ENCODE measurements at places on chromosomes 11 and 22.

DNA sequence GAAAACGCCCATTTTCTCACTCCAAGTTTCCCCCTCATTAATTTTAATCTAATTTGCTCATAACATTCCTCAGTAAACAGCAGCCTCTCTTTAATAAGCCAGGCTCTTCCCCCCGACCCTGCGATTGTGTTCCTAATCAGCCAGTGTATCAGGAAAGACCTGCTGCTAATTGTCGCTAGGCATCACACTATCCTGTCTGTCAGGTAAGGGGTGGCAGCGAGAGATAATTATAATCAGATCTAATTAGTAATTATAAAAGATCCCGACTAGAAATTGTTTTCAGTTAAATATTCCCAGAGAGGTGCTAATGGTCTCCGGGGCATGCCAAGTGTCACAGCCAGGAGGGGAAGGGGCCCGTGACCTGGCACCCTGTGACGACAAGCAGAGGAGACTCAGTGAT is 142.8 kb downstream of the ST3GAL4 start:
- no peak overlapping the region for H3K27ac ChIP-seq
- no peak for DNase-seq
- H3K4me3 ChIP-seq: no peak overlapping the region
- no peaks in the 10 kb centered on the region for H3K36me3 ChIP-seq
- H3K4me1 ChIP-seq: no peaks in the 10 kb centered on the region

GRCh38 chr11:76836613-76837291 is 24.0 kb upstream of the ACER3 start:
- H3K4me3 ChIP-seq: no peak overlapping the region
- H3K36me3 ChIP-seq: no peaks in the 10 kb centered on the region
- no peaks in the 10 kb centered on the region for H3K4me1 ChIP-seq
- DNase-seq: no peak
- no peaks in the 10 kb centered on the region for H3K27me3 ChIP-seq

DNA sequence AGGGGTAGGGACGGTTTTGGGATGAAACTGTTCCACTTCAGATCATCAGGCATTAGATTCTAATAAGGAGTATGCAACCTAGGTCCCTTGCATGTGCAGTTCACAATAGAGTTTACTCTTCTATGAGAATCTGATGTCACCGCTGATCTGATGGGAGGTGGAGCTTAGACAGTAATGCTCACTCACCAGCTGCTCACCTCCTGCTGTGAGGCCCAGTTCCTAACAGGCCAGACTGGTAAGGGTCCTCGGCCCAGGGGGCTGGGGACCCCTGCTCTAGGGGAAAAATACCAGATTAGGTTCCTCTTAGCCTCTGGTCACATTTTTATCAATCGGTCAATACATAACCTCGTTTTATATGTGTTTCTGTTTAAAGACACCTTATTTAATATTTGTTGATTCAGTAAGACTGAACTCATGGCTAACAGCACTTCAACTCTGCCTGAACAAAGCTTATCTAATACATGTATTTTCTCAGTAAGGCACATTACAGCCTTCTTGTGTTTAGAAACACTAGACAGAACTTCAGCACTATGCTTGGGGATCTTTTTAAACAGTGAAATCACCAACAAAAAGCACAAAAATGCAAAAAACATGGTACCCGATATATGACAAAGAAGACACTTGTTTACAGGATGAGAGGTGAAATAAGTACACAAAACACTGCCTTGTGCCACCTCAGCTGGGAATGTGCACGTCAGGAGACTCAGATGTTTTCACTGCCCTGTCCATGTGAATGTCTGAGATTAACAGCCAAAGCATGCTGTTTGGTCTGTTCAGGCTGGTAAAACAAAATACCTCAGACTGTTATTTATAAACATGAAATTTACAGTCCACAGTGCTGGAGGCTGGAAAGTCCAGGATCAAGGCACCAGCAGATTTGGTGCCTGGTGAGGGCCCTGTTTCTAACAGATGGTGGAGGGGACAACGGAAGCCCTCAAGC is 107.5 kb downstream of the USP35 start:
- no peaks in the 10 kb centered on the region for H3K27me3 ChIP-seq
- H3K4me1 ChIP-seq: peaks cover 10% of the 10 kb centered on the region
- no peaks in the 10 kb centered on the region for H3K36me3 ChIP-seq
- DNase-seq: no peak
- no peak overlapping the region for H3K27ac ChIP-seq

GRCh38 chr11:40130427-40130826 is 1329.0 kb downstream of the LRRC4C start:
- no peak for DNase-seq
- no peak overlapping the region for H3K27ac ChIP-seq
- no peaks in the 10 kb centered on the region for H3K4me1 ChIP-seq
- no peaks in the 10 kb centered on the region for H3K27me3 ChIP-seq
- H3K4me3 ChIP-seq: no peak overlapping the region

DNA sequence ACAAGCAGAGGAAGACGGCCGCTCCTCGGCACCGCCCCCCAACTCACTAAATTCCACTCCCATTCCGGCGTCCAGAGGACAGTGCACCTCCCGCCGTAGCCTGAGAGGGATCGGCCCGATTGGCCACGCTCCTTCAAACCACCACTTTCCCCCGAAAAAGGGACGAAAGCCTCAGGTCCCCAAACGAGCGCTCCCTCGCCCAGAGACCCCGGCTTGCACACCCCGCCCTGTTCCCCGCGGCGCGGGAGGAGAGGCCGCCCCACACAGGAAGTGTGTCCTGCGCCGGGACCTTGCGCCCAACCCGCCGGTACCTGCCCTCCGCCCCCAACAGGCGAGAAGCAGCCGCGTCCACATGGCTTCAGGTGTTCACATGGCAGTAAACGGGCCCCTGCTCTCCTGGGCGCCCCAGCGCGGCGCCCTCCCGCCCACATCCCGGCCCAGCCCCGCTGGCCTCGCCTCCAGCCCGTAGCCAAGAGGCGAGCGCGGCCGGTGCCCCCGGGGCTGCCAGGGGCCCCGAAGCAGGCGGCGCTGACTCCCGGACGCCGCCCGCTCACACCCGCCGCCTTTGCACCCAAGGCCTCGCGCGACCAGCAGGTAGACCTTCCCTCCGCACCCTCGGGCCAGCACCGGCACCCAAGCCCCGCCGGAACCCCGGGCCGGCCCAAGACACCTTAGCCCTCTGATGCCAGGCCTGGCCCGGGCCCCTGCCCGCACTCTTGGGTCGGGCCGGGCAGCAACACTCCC is 849 bp downstream of the TCF20 start:
- peaks cover 6% of the 10 kb centered on the region for H3K4me1 ChIP-seq
- DNase-seq: no peak
- H3K4me3 ChIP-seq: peak overlapping the region; percentile 97
- H3K27ac ChIP-seq: peak overlapping the region; percentile 76
- no peaks in the 10 kb centered on the region for H3K27me3 ChIP-seq

- H3K4me1 ChIP-seq: peaks cover 18% of the 10 kb centered on the region
- H3K4me3 ChIP-seq: no peak overlapping the region
- H3K36me3 ChIP-seq: no peaks in the 10 kb centered on the region
- H3K27me3 ChIP-seq: no peaks in the 10 kb centered on the region
- DNase-seq: peak; percentile 76
- H3K27ac ChIP-seq: no peak overlapping the region
Observed at GRCh38 chr11:68383976-68384501, 71.6 kb downstream of the LRP5 start.

DNA sequence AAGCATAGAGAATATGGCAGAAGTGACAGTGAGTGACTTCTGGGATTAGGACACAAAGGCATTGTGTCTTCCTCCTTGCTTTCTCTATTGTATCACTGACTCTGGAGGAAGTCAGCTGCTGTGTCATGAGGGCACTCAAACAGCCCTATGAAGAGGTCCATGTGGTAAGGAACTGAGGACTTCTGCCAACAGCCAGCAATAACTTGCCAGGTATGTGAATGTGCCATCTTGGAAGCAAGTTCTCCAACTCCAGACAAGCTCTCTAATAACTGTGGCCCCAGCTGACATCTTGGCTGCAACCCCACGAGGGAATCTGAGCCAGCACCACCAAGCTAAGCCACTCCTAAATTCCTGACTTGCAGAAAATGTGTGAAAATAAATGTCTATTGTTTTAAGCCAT is 83.6 kb upstream of the ZBED5 start:
- H3K27me3 ChIP-seq: no peaks in the 10 kb centered on the region
- no peak overlapping the region for H3K4me3 ChIP-seq
- H3K36me3 ChIP-seq: no peaks in the 10 kb centered on the region

All from ovary (tissue), 10 donors.